ENCODE measurements at places on chromosomes 2 and 18.

DNA sequence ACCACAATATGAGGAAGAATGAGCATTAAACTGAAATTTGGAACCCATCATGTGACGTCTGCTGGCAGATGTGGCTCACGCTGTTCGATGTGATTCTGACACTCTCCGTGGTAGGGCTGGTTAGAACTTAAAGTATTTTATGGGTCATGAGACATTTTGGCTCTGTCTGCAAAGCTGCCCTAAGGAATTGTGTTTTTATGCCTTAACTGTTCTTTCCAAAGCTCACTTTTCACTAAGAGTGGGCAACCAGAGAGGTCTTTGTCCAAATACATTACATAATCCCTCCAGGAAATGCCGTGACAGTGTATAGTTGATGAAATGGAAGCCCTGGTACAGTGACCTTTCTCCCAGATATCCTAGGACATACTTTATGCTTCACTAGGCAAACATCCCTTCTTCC lies 119.1 kb downstream of the AQP4 start:
- no peak for DNase-seq

- DNase-seq: no peak
These were observed 57.8 kb upstream of the HNRNPA3 start for GRCh38 chr2:177154809-177155208.

DNA sequence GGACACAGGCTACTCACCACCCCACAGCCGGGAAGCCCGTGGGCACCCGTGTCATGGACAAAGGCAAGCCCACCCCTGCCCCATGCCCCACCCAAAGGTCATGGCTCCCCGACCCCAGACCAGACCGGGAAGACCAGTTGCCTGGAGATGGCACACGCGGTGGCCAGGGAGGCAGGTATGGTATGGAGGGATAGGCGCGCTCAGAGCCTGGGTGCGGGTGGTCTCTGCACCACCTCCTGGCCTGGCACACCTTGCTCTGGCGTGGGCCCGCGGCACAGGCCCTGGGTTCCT lies 51.2 kb downstream of the BIN1 start:
- no peak for DNase-seq

DNA sequence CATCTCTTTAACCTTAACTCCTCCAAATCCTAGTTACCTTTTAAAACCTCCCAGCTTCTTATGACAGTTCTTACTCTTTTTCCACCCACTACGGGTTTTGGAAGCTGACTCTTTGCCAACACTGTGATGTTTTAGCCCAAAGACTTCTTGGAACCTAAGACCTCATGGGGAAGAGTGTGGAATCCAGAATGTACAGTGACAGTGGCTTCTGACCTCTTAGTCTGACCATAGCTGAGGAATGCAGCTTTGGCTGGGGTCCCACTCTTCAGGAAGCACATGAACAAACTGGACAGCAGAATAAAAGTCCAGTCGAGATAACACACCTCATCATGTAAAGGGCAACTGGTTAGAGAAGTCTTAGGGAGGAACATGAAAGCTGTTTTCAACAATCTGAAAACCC lies 161.1 kb upstream of the PKDCC start:
- DNase-seq: no peak

- DNase-seq: no peak
These were observed 1.2 kb downstream of the PTPN4 start for GRCh38 chr2:119760956-119761275.

GRCh38 chr18:76941284-76941683 lies 118.9 kb downstream of the ZNF236 start:
- no peak for DNase-seq

DNA sequence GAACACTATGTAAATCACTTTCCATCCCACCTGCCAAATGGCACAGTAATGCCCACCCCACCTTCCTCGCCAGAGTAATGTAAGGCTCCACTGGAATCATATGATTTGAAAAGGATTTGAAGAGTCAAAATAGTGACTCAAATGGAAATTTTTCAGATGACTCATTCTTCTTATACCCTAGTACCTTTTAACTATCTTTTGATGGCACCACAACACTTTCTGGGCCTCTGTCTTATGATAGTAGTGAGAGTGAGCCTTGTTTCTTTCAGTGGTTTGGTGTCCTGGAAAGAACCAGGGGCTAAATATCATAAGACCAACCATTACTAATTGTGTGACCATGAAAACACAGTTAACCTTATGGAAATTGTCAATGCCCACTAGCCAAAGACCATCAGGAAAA lies 235.4 kb upstream of the SLC14A2 start:
- no peak for DNase-seq

GRCh38 chr2:241759067-241759807 lies 17.4 kb upstream of the GAL3ST2 start:
- DNase-seq: no peak

- no peak for DNase-seq
These were observed 9.6 kb downstream of the CIB4 start for GRCh38 chr2:26631401-26632170.

DNA sequence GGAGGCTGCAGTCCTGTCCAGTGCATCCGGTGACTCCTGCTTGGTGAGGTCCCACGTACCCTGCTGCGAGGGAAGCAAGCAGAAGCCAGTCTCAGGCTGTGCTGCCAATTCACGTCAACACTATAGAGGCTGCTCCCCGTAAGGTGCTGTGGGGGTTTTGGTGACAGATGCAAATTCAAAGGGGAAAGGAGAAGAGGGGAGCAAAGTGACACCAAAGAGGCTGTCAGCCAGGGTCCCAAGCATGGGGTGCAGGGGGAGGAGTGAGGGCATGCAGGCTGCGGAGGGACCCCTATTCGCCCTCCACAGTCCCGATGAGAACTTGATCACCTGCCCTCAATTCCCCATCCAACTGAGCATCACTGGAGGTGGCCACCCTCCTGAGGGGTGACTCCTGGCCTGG lies 179.4 kb upstream of the HS6ST1 start:
- no peak for DNase-seq

GRCh38 chr2:145845207-145845894 lies 1325.4 kb upstream of the ZEB2 start:
- DNase-seq: no peak

DNA sequence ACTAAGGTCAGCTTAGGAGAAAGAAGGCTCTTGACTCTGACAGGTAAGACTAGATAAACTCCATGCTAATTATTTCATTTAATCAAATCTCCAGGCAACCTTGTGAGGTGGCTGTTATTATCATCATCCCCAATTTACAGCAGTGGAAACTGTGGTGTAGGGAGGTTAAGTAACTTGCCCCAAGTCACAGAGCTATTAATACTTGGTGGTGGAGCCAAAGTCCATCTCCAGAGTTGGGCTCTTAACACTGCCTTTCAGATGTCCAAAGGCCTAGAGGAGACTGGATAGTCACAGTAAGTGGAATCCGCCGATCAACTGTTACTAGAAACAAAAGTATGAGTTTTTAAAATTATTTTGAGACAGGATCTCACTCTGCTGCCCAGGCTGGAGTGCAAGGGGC lies 46.6 kb upstream of the SP3 start:
- no peak for DNase-seq

GRCh38 chr18:37577051-37577611 lies 11.5 kb upstream of the CELF4 start:
- no peak for DNase-seq

- no peak for DNase-seq
These were observed 12.2 kb upstream of the GMPPA start for GRCh38 chr2:219486380-219486959.

- no peak for DNase-seq
These were observed 28.5 kb upstream of the NOSTRIN start for GRCh38 chr2:168773719-168774521.

GRCh38 chr2:217878915-217879590 lies 123.7 kb downstream of the TNS1 start:
- no peak for DNase-seq

DNA sequence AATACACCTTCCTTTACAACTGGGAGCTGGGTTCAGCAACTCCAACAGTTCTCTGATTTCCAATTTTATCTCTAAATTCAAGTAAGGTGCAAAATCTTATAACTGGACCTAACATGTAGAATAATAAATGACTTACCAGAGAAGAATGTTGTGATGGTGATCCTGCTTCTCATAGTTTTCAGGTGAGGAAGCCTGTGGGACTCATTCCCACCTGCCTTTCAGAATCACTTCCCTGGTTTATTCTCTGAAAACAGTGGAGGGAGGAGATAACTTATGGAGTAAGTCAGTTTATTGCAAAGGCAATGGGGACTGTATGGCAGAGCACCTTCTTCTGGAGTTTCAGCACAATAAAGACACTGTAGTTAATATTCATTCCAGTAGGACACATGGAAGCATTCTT lies 1188.2 kb upstream of the FAM98A start:
- no peak for DNase-seq

- no peak for DNase-seq
These were observed 1.4 kb upstream of the MBP start for GRCh38 chr18:77133835-77134496.

DNA sequence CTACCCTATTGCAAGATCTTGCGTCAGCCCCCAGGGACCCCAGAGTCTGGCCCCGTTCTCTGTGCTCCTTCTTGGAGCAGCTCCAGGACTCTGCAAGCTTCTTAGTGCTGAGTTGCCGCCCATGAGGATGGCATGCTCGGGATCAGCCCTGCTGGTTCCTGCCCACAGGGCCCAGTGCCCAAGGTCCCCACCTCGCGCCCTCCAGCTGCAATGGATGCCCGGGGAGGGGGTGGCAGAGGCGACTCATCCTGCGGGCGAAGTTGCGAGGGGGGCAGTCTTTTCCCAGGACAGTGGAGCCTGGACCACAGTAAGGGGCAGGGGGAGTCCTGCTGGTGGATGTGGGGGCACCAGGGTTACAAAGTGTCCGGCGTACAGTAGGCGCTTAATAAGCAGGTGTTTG lies 261.9 kb downstream of the BCL2 start:
- DNase-seq: no peak

DNA sequence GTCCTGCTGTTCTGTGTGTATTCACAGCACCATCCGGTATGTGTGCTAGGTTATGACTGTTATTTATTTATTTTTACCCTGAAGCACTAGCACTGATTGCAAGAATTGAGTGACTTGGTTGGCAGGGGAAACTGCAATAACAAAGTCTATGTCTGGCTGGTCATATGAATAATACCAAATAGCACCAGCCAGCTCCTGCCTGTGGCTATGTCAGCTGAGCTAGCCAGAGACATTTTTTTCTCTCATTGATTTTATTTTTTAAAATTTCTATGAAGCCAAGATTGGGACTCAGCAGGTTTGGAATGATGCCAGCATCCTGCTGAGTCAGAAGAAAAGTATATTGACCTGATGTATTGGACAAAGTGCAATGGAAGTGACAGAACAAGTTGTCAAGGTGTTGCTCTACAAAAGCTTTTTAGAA lies 188.5 kb upstream of the CDH2 start:
- DNase-seq: no peak

DNA sequence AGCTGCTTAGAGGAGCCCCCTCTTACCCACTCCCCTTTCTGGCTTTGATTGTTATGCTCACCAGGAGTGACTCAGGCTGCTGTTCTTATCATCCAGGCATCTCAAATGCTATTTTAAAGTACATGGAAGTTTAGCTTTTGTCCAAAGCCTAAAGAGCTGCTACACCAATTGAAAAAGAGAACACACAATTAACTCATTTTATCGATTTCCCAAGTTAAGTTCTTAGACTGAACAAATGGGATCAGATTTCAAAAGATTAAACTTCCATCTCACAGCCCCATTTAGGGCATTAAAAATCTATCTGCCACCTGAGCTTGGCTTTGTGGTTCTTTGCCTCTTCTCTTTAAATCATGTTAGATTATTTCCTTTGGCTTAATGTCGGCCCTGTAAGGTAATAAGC lies 81.2 kb downstream of the MYO5B start:
- DNase-seq: no peak

DNA sequence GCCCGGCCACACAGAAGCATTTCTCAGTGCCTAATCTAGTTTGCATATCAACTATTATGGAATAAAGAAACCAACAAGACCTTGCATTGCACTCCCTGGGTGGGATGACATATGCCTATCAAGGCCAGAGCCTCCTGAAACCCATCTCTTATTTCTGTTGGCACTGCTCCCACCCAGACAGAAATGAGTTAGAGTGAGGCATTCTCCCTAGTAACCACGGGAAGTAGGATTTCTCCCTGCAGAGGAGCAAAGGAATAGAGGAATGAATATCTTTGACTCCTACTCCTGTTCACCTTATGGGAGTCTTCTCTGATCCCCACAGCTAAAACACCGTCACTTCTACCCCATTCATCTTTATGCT lies 24.2 kb upstream of the SCYGR1 start:
- DNase-seq: no peak

GRCh38 chr2:43082111-43082894 lies 144.1 kb downstream of the ZFP36L2 start:
- DNase-seq: no peak

DNA sequence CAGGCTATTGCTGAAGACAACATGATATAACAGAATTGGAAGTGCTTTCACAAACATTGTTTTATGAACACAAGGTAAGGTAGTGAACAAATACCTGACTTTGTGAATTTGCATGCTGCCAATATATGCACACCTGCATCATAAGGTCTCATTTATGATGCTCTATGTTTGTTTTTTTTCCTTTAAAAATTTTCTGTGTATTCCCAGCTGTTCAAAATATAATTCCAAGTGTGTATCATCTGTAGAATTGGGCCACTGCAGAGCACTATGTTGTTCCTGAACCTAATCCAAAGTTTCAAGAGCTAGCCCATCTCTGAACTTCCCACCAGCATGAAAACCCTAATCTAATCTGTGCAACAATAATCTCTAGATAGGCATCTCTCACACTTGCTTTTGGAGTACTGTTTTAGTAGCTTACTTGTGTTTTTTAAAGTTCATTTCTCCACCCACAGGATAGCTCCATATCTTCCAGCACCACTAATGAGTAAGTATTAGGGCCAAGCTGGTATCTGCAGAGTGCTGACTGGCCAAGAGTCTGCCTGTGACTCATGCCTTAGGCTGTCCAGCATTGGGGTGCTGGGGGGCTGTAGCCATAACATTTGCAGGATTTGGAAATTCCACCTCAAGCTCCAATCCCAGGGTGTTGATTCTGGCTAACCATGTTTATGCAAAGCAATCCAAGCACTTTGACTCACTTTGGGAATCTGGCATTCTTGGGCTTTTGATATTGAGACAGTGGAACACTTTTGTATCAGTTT lies 208.2 kb upstream of the REV1 start:
- no peak for DNase-seq

- DNase-seq: no peak
These were observed 15.2 kb upstream of the CCDC74B start for GRCh38 chr2:130160131-130160530.

Measured in stimulated activated CD8-positive, alpha-beta memory T cell treated with anti-CD3 and anti-CD28 coated beads, Interleukin-2, amount 100 ng/mL, for 1 hour (primary cell).